ENCODE measurements at places on chromosomes 2 and 18. TPM values are rescaled to one million over a fixed set of nuclear protein-coding genes. Genes with fewer than 3 reads are reported as not detected.

DNA sequence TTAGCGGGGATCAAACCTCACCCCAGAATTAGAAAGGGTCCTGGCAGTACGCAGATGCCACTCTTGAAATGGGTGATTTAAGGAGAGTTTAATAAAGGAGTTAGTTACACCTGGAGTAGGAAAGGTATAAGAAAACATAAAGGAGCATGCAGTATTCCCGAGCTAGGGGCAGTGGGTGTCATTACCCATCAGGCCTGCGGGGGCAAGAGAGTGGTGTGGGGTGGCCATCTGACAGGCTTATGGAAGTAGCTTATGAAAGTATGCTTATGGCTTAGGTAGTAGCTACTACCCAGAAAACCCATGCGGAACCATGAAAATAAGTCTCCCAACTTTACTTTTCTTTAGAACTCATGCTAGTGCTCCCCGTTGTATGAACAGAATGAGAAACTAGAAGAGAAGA, 568.9 kb upstream of the ACVR2A start:
- no peak for DNase-seq
- no peaks in the 10 kb centered on the region for H3K27me3 ChIP-seq
- H3K4me1 ChIP-seq, result no peaks in the 10 kb centered on the region
- H3K36me3 ChIP-seq, result no peaks in the 10 kb centered on the region
- no peak overlapping the region for H3K27ac ChIP-seq
- no peak overlapping the region for H3K4me3 ChIP-seq

Gene SCN9A
- 13.6 TPM for total RNA-seq

DNA sequence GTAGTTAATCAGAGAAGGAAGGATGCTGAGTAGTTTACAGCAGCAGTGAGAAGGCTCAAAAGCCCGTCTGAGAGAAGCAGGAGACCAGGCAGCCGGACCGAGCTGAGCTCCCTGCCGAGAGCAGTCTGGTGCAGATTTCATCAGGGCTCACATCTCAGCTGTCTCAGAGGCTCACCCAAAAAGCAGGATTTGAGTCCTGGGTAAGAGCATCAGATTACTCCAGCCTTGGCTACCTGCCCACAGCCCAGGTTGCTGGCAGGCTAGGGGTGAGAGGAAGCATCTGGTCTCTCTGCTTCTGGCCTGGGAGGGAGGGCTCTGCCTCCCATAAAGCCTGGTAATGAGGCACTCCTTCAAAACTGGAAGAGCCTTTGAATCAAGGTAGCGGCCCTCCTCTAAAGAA, 140.5 kb downstream of the ST6GAL2 start:
- no peak overlapping the region for H3K4me3 ChIP-seq
- no peak overlapping the region for H3K27ac ChIP-seq
- no peak for DNase-seq
- no peaks in the 10 kb centered on the region for H3K36me3 ChIP-seq

GRCh38 chr18:2513616-2514015, 57.7 kb downstream of the METTL4 start:
- H3K4me1 ChIP-seq, result no peaks in the 10 kb centered on the region
- H3K27me3 ChIP-seq, result no peaks in the 10 kb centered on the region
- no peaks in the 10 kb centered on the region for H3K36me3 ChIP-seq
- no peak overlapping the region for H3K27ac ChIP-seq

DNA sequence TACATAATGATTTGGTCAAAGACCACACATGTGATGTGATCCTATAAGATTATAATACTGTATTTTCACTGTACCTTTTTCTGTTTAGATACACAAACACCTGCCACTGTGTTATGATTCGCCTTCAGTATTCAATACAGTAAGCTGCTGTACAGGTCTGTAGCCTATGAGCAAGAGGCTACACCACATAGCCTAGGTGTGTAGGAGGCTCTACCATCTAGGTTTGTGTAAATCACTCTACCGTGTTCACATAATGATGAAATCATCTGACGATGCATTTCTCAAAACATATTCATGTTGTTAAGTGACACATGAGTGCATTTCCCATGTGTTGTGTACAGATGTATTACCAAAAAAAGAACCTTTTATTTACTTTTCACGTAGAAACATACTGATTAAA, 74.5 kb downstream of the USP40 start:
- no peaks in the 10 kb centered on the region for H3K4me1 ChIP-seq
- peaks cover 83% of the 10 kb centered on the region for H3K36me3 ChIP-seq
- no peak for DNase-seq

DNA sequence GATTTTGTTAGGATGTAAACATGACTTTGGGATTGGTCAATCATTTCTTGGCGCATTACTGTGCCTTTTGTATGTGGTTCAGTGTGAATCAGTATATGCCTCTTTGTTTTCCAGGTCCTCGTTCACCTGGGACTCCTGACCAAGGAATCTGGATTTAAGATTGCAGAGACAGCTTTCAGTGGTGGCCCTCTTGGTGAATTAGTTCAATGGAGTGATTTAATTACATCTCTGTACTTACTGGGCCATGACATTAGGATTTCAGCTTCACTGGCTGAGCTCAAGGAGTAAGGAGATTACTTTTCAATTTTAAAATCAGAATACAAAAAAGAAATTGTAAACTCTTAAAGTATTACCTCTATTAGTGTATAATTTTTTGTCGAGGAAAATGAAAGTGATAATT, 87.6 kb downstream of the MGAT5 start:
- no peaks in the 10 kb centered on the region for H3K27me3 ChIP-seq
- H3K27ac ChIP-seq, result no peak overlapping the region
- no peak overlapping the region for H3K4me3 ChIP-seq
- DNase-seq, result no peak
- H3K4me1 ChIP-seq, result peaks cover 4% of the 10 kb centered on the region
- peaks cover 5% of the 10 kb centered on the region for H3K36me3 ChIP-seq

DNA sequence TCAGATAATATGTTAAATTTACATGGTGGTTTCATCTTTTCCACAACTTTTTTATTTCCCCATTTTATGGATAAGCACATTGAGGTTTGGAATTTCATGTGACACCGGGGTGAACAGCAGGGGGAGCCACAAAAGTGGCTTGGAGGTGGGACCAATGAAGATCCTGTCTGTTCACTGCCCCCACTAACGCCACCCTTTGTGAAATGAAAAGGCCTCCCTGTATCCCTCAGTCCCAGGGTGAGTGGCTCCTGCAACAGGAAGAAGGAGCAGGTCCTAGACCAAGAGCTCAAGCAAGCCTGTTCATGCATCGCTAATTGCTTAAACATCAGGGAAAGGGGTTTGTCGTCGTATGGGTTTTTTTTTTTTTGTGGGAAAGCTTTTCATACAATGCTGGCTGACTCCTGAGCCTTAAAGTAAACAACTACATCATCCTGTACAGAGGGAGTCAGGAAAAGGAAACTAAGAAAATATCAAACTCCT, 267.8 kb upstream of the EPAS1 start:
- no peaks in the 10 kb centered on the region for H3K36me3 ChIP-seq
- H3K27me3 ChIP-seq, result no peaks in the 10 kb centered on the region
- DNase-seq, result no peak
- peaks cover 34% of the 10 kb centered on the region for H3K4me1 ChIP-seq

DNA sequence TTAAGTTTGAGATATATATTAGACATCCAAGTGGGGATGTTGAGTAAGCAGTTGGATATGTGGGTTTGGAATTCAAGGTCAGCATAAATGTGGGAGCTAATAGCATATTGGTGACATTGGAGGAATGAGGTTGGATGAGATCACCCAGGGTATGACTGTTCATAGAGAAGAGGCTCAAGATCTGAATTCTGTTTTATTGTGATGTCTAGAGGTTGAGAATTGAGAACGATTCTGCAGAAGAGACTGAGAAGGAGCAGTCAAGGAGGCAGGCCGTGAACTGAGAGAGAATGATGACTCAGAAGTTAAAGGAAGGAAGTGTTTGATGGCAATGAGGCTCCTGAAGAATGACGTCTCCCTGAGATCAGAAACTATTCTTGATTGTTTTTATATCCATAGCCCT, 5.9 kb downstream of the SERPINB11 start:
- no peaks in the 10 kb centered on the region for H3K27me3 ChIP-seq
- no peak for DNase-seq
- H3K27ac ChIP-seq, result no peak overlapping the region
- no peak overlapping the region for H3K4me3 ChIP-seq
- no peaks in the 10 kb centered on the region for H3K36me3 ChIP-seq

Gene ZNF516
- total RNA-seq, result 28.8 TPM

- DNase-seq, result peak; percentile 59
- H3K27me3 ChIP-seq, result peaks cover 34% of the 10 kb centered on the region
- peak overlapping the region; percentile 55 for H3K4me3 ChIP-seq
- peak overlapping the region; percentile 77 for H3K27ac ChIP-seq
- peaks cover 44% of the 10 kb centered on the region for H3K4me1 ChIP-seq
- H3K36me3 ChIP-seq, result no peaks in the 10 kb centered on the region
Measured at GRCh38 chr2:216694082-216694825, 1.1 kb downstream of the IGFBP5 start.

Gene IL36RN
- not detected for total RNA-seq

Gene PROKR1
- not detected for total RNA-seq

Gene KCNG3
- 0.89 TPM for total RNA-seq

DNA sequence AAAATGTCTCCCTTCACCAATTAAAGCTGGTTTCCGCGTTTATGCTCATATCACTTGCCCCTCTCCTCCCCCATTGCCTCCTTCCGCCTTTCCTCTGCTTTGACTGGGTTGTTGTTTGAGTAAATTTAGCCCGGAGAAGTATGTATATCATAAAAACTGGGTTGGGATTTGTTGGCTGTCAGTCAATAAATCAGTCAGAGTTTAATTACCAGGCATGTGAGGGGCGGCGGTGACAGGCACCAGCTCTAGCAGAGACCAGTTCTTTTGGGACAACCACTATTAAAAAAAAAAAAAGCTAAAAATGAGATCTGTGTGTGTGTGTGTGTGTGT, 382.4 kb upstream of the SMIM21 start:
- peaks cover 5% of the 10 kb centered on the region for H3K4me1 ChIP-seq
- peak overlapping the region; percentile 41 for H3K27ac ChIP-seq
- H3K4me3 ChIP-seq, result peak overlapping the region; percentile 16
- H3K36me3 ChIP-seq, result no peaks in the 10 kb centered on the region
